Activated T-helper 1 cell treated with Interleukin-2 at 50 U/mL for 16 hours (primary cell): ENCODE measurements at places on chromosomes 5 and 9.

DNA sequence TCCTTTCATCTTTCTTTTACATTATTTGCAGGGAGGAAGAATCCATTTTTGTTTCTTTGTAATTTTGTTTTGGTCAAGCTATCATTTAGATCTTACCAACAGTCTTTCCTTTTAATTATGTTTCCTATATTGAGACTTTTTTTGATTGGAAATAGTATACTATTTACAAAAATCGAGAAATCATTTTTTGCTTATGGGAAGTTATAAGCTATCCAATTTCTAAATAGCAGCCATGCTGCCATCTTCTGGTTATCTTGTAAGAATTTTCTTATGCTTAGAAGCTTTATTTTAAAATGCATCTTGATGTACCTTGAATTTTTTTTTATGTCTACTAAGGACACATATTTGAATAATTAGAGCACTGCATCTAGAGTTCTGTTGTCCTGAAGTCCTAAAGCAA is 821.2 kb downstream of the PTPRD start:
- DNase-seq = no peak

GRCh38 chr5:9927106-9927505 is 297.0 kb upstream of the TAS2R1 start:
- no peak for DNase-seq

DNA sequence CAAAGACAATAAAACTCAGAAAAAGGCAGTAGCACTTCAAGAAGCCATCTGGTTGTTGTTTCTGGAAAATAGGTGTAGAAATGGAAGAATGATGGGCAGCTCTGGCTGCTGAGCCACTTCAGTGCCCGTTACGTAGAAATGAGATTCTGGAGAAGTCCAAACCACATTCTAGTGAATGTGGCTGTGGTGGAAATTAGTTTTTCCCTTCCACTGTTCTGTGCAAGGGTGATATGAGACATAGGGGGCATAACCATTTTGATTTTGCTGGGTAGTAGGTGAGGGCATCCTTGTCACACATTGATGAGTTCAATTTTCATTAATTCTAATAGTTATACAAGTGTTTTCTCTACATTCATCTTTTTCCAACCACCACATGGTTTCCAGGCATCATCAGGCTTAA is 275.1 kb downstream of the MCTP1 start:
- no peak for DNase-seq

DNA sequence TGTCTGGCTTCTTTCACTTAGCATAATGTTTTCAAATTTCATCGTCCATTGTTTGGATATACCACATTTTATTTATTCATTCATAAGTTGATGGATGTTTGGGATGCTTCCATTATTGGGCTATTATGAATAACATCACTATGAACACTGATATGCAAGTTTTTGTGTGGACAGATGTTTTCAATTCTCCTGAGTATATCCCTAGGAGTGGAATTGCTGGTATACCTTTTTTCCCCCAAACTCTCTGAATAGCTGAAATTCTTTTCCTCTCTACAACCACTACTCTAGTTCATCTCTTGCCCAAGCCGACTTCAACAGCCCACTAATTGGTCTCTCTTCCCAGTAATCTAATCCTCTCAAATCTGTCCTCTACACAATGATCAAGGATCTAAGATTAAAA is 4.7 kb upstream of the ZFR start:
- no peak for DNase-seq

DNA sequence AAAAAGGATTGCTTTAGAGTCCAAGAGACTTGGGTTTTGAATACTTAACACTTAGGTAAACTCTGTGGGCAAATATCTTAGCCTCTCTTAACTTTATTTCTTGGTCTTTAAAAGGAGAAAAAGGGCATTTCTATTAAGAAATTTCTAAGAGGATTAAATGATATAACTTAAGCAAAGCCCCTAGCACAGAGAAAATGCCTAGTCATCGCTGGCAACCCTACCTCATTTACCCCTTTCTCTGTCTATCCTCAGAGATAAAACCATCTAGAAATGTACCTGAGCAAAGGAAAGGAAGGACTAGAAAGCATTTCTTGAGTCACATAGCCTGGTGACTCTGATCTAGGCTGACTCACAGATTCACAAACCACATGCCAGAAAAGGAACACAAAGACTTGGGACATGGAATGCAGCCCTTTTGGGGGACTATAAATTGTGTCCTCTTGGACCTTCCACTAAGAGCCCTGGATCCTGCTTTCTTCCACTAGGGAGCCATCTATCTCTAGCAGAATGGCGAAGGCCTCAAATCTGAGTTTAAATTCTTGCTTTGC is 120.6 kb downstream of the FOXD1 start:
- no peak for DNase-seq
